Kidney (tissue), 22 donors: ENCODE measurements at places on chromosomes 4 and X.

DNA sequence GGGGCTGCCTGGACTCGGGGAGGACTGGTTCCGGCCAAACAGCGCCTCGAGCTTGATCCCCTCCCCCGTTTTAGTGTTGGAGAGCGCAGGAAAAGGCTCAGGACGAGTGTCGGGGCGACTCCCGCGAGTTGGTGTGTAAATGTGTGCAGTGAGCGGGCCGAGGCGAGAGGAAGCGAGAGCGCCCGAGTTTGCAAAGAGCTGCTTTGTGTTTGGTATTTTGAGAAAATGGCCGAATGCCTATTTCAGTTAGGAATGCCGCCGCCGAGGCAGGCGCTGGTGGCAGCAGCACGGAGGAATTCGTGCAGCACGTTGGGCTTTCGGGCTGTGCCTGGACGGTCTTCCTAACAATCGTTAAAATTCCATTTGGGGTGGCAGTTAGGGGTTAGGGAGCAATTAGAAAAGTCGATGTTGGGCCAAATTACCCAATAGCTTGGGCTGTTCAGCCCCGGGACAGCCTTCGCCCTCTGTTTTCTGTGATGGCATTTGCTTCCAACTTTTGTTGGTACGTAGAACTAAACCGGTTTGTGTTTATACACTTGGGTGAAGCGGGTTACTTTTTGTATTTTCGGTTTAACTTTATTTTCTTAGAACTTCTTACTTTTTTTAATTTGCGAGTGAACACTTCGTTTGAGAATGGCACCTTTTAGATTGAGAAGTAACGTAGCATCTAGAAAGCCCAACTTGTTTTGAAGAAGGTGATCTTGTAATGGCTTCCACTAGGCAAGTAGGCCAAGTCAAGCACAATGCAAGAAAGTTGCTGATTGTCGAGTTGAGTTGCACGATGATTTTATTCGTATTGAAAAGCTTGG lies 1.6 kb downstream of the REST start:
- DNase-seq = peak; percentile 82

- no peak for DNase-seq
Measured at GRCh38 chrX:10582215-10582733, 38.1 kb downstream of the MID1 start.

- no peak for DNase-seq
Measured at GRCh38 chrX:13651150-13651549, 1.8 kb upstream of the TCEANC start.

DNA sequence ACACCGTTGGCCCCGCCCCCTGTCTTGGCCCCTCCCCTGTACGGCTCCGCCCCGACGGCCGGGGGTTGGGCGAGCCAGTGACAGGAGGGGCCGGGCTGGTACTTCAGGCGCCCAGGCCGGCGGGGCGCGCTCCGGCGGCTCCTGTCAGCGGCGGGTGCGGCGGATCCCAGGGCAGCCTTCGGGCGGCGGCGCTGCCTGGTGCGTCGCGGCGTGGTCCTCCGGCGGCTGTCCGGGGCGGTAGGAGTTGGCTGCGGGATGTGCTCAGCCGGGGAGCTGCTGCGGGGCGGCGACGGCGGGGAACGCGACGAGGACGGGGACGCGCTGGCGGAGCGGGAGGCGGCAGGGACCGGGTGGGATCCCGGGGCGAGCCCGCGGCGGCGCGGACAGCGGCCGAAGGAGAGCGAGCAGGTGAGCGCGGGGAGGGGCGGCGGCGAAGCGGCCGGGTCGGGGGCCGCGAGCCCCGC lies at the start of gene FAM241A:
Gene FAM241A, plus strand, starts transcription at position 129 of the 464 bp plus-strand sequence. Its CDS starts 127 bp downstream, at position 256.
- DNase-seq = peak; percentile 92

GRCh38 chrX:24097741-24098260 lies 43.0 kb downstream of the EIF2S3 start:
- no peak for DNase-seq

GRCh38 chr4:184818216-184818564 lies 7.6 kb downstream of the ACSL1 start:
- DNase-seq = no peak

GRCh38 chr4:24405926-24406325 lies 178.4 kb downstream of the DHX15 start:
- no peak for DNase-seq

GRCh38 chr4:57156242-57156990 lies 46.2 kb upstream of the IGFBP7 start:
- DNase-seq = no peak
